Activated CD8-positive, alpha-beta memory T cell treated with anti-CD3 and anti-CD28 coated beads for 4 hours (primary cell): ENCODE measurements at places on chromosomes 11 and 22.

DNA sequence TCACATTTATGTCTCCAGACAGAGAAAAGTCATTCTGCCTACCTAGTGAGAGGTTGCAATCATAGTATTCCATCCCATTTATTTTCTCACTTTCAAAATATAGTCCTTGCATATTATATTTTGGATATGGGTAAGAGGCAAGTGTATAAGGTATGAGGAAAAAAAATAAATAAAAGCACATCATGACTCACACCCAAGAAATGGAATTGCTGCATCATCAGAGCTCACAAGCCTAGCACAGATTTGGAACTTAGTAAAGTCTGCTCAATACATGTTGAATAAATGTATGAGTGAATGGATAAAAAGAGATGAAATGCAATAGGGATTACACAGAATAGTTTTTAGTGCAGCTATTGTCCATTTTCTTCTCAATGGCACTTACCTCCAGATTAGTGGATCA lies 2.5 kb upstream of the OR51G1 start:
- DNase-seq = no peak

DNA sequence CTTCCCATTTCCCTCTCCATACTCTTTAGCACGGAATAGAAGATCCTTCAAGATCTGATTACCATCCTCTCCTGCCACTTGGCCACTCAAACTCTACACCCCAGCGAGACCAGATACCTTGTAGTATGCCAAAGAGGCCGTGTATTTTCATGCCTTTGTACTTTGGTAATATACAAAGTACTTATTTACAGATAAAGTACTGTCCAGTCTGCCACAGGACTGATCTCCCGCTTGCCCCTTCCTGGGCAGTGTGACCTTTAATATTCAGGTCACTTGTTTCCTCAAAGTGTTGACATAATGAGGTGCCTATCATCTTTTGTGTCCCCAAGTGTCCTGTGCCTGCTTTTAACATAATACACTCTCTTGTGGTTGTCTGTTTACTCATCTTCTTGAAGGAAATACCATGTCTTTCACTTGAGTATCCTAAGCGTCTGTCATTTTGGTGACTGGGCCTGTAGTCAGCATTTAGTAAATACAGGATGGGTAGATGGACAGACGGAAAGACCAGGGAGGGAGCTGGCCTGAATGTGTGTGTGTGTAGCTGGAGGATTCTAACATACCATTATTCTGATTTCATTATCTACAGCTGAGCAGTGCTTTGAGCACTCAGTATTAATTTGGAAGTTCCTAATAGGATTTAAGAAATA lies 137.4 kb downstream of the NAV2 start:
- no peak for DNase-seq

DNA sequence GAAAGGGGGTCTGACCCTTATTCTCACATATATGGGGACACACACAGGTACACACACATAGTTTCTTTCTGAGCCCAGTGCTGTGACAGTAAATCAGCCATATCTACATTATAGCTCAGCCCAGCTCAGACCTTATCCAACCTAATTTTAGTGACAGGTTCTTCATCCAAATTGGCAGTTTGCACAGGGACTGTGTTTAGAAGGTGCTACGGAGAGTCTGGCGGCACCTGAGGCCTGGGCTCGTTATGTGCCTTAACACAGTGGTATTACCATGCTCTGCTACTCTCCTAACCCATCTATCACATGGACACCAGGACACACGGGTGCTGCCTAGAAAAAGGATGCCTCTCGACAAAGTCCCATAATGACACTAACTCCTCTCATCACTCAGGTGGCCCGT lies 109.3 kb downstream of the GALNT18 start:
- no peak for DNase-seq

- no peak for DNase-seq
Observed at GRCh38 chr11:100563541-100564280, 123.4 kb upstream of the ARHGAP42 start.

DNA sequence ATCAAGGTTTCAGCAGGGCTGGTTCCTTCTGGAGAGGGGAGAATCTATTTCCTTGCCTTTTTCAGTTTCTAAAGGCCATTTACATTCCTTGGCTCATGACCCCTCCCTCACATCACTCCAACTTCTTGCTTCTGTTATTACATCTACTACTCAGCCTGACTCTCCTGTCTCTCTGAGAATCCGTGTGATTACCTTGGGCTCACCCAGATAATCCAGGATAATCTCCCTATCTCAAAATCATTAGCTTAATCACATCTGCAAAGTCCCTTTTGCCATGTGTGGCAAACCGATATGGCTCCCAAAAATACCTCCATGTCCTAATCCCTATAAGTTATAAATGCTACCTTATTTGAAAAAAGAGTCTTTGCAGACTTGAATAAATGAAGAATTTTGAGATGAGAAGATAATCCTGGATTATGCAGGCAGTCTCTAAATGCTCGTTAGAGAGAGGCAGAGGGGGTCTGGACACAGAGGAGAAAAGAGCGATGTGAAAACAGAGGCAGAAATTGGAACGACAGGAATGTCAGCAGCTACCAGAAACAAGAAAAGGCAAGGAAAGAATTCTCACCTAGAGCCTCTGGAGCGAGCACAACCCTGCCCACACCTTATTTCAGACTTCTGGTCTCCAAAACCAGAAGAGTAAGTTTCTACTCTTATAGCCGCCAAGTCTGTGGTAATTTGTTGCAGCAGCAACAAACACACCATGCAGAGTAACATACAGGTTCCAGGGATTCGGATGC lies 23.6 kb upstream of the ARHGAP32 start:
- no peak for DNase-seq

DNA sequence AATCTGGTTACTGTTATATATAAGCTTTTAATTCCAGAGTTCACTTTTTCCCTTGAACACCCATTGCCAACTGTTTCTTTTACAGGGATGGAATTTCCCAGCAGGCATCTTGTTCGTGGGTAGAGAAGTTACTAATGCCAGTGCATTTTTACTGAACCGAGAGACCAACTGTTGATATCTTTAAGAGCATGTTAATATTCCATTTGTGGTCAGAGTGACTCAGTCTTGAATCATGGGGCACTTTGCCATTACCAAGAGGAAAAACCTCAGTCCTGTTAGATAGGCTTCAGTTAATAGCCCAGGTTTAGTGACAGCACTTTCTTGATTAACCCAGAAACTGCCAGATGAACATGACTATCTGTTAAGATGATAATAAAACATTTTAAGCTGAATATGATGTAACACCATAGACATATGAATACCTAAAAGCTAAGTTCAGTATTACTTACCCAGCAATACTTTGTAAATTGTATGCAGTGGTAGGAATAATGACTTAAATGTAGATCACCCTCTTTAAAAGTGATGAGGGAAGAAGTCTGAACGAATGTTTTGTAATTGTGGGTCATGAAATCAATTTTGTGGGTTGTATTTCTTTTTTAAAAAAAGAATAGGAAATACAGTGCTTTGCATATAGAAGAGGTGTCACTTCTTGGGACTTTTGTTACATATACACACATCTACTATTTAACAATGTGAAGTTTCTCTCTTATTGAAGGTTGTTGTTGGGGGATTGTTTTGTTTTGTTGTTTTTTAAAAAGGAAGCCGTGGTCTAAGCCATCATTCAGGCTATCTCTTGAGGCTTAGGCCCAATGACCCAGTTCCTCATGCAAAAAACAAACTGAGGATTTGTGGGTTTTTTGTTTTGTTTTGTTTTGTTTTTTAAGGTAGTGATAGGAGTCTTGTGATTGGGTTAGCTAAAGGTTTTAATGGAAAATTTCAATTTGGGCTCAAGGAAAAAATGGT lies 79.2 kb upstream of the GRIK4 start:
- DNase-seq = no peak

DNA sequence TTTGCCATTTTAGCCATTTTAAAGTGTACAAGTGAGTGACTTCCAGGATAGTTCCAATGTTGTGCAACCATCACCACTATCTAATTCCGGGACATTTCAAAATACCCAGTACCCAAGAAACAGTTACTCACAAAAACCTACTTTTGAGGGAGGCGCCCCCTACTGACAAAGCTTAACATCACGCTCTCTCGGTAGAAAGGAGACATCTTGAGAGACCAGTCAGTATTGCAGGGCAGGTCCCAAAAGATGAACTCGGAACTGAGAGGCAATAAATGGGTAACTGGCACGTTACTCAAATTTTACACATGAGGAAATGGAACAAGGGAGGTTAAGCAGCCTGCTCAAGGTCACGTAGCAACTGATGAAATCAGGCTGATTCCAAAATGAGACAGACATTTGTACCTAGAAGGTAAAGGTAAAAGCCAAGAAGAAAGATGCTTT lies 50.0 kb upstream of the POU2AF1 start:
- DNase-seq = peak; percentile 13

DNA sequence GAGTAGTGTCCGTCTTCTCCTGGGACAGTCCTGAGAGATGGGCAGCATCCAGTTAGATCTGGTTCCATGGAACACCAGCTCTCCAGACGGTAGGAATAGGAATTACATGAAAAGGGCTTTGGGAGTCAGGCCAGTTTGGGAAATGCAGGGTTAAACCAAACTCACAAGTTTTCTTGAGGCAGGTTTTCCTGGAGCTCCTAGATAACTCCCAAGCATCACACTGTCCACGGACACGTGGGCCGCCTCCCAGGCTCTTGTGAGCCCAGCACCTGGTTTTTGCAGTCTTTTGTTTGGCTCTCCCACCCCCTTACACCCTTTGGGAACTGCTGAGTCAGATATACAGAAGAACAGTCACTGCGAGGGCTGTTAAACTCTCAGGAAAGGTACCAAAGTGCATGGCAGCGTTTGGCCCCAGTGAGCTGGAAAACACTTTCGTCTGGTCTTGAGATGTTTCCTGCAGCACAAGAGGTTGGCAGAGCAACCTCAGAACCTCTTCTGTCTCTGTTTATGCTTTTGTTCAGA lies 90.0 kb downstream of the BCR start:
- DNase-seq = no peak

- no peak for DNase-seq
Observed at GRCh38 chr11:75475767-75476650, 43.0 kb upstream of the KLHL35 start.

DNA sequence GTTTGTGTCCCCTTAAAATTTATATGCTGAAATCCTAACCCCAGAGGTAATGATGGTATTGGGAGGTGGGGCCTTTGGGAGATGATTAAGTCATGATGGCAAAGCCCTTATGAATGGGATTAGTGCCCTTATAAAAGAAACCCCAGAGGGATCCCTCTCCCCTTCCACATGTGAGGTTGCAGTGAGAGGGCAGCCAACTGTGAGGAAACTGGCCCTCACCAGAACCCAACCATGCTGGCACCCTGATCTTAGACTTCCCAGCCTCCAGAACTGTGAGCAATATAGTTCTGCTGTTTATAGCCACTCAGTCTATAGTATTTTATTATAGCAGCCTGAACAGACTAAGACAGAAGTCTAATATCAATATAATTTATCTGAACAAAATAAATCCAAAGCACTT lies 27.1 kb upstream of the RRAS2 start:
- no peak for DNase-seq

- DNase-seq = no peak
Observed at GRCh38 chr11:106957030-106957482, 61.2 kb downstream of the GUCY1A2 start.

GRCh38 chr11:74288911-74289310 lies 22.5 kb downstream of the P4HA3 start:
- DNase-seq = no peak

GRCh38 chr22:22942511-22943329 lies 55.1 kb downstream of the IGLL5 start:
- peak; percentile 50 for DNase-seq

GRCh38 chr11:86815726-86816125 lies 15.4 kb downstream of the PRSS23 start:
- DNase-seq = no peak

DNA sequence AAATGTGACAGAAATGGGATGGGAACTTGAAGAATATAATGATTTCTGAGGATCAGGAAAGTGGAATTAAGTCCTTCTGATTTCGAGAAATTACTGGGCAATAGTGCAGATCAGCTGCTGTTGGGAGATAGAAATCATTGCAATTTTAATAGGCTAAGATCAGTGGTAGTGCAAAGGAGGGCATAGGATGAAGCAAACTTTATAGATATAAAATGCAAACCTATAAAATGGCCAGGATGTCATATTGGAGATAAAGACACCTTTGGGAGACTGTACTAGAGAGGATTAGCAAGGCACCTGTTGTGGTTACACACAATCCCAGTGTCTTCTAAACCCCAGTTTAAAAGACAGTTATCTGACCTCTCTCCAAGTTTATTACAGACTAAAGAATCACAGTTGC lies 6.5 kb upstream of the MS4A7 start:
- DNase-seq = no peak

DNA sequence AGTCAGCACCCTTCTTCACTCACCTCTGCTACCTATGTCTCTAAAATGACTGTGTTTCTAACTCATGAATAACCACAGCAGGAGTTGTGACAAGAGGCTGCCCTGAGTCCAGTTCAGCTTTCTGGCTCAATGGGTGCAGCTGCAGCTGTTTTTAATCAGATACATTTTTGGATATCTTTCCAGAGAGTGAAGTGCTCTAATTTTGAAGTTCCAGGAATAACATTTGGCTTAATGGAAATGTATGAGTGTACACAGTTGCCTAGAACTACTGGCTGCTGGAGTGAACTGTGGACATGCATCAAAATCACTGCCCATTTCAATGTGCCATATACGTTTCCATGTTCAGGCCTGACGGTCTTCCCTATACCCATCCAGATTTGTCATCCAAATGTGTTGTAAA lies 769.5 kb upstream of the ANO3 start:
- DNase-seq = no peak

DNA sequence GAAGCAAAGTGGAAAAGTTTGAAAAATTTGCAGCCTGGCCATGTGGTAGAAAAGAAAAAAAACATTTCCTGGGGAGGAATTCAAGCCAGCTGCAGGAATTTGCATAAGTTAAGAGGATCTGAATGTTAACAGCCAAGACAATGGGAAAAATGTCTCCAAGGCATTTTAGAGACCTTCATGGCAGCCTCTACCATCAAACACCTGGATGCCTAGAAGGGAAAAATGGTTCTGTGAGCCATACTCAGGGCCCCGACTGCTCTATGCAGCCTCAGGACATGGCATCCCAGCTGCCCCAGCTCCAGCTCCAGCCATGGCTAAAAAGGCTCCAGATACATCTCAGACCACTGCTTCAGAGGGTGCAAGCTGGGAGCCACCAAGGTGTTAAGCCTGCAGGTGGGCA lies 149.1 kb upstream of the SOX6 start:
- no peak for DNase-seq

DNA sequence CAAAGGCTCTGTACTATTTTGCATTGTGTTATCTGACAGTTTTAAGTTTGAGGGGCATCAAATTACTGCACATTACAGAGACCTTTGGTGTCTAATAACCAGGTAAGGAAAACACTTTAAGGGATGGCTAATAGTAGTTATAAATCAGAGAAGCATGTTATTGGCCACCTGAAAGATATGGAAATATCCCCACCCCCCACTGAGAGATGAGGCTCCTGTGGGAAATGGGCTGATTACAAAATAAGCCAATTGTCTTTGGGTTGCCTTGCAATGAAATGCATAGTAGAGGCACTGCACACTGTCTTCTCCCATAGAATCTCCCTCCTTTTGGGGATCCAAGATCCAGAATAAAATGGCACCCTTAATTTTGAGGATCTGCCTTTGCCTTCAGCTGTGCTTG lies 91.0 kb downstream of the IGLL5 start:
- DNase-seq = no peak

GRCh38 chr11:83970061-83970671 lies 684.0 kb upstream of the CCDC90B start:
- DNase-seq = no peak
